ENCODE measurements at places on chromosomes 5 and 9. TPM values are rescaled to one million over a fixed set of nuclear protein-coding genes. Genes with fewer than 3 reads are reported as not detected.

Gene ARL14EPL
- total RNA-seq = not detected

Gene TMOD1
- 1.5 TPM for total RNA-seq

Gene SLC6A3
- total RNA-seq = not detected

Gene GZMA
- 1.6 TPM for total RNA-seq

Gene GADD45G
- total RNA-seq = 1.8 TPM

Gene INVS
- total RNA-seq = 16.8 TPM

Gene MYMK
- total RNA-seq = not detected

Gene C5orf34
- 8.9 TPM for total RNA-seq

Gene NUTM2F
- not detected for total RNA-seq

Gene F2RL2
- not detected for total RNA-seq

Gene ANKRD33B
- total RNA-seq = 9.8 TPM

DNA sequence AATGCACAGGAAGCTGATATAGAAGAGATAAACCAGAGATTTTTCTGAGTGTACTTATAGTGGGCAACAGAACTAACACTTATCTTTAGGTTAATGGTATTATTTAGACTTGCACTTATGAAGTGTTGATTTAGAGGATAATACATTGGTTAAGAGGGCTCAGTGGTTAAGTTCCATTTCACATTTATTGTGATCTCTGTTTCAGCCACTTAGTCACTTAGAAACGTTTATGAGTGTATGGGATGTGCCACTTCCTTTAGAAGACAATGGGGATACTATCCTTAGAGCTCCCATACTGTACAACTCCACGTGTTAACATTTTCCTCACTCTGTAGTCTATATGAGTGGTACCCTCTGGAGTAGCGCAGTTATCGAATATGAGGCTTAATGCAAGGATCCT is 57.5 kb downstream of the PIP5K1B start:
- DNase-seq = no peak

DNA sequence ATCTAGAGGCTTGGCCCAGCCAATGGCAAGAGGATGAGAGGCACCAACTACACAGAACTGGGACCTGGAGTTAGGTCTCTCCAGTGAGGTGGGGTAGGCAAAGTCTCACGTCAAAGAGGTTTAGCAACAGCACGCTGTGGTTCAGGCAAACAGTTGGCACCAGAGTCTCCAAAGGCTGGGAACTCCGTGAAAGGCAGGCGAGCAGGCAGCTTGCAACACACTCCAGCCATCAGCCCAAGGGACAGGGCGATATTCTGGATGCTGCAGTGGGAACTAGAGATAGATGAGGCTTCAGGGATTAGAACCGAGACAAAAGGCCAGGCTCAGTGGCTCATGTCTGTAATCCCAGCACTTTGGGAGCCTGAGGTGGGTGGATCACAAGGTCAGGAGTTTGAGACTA is 129.1 kb downstream of the PDZD2 start:
- no peak for DNase-seq

DNA sequence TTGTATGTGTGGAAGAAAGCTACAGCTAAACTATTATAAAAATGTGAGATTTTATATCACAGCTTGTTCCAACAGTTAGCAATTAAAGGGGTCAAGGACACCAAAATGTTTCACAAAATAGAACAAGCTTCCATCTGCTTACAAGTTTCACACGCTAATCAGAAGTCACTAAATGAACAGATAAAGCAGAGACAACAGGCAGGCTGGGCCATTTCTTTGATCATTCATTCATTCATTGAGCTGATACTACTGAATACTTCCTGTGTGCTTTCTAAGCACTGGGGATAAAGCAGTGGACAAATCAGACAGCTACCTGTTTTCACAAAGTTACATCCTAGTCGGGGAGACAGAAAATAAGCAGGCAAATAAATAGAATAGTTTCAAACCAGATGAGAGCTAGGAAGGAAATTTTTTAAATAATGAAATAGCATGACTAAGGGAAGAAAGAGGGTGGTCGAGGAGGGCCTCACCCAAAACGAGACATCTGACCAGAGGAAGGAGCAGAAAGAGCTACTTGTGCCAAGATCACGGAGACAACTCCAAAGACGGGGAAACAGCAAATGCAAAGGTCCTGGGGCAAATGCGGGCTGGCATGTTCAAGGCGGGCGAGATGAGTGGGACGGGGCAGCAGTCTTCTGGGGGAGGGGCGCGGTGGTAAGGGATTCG is 1.2 kb downstream of the MAPK9 start:
- DNase-seq = no peak

GRCh38 chr5:103237778-103238177 is 20.8 kb upstream of the MACIR start:
- no peak for DNase-seq

GRCh38 chr9:105293408-105293807 is 49.0 kb downstream of the SLC44A1 start:
- no peak for DNase-seq

GRCh38 chr9:89218040-89218928 is 39.7 kb upstream of the SHC3 start:
- DNase-seq = no peak

- DNase-seq = no peak
Observed at GRCh38 chr5:558871-559503, 34.7 kb upstream of the SLC9A3 start.

- no peak for DNase-seq
Observed at GRCh38 chr9:106689089-106689488, 173.9 kb upstream of the ZNF462 start.

DNA sequence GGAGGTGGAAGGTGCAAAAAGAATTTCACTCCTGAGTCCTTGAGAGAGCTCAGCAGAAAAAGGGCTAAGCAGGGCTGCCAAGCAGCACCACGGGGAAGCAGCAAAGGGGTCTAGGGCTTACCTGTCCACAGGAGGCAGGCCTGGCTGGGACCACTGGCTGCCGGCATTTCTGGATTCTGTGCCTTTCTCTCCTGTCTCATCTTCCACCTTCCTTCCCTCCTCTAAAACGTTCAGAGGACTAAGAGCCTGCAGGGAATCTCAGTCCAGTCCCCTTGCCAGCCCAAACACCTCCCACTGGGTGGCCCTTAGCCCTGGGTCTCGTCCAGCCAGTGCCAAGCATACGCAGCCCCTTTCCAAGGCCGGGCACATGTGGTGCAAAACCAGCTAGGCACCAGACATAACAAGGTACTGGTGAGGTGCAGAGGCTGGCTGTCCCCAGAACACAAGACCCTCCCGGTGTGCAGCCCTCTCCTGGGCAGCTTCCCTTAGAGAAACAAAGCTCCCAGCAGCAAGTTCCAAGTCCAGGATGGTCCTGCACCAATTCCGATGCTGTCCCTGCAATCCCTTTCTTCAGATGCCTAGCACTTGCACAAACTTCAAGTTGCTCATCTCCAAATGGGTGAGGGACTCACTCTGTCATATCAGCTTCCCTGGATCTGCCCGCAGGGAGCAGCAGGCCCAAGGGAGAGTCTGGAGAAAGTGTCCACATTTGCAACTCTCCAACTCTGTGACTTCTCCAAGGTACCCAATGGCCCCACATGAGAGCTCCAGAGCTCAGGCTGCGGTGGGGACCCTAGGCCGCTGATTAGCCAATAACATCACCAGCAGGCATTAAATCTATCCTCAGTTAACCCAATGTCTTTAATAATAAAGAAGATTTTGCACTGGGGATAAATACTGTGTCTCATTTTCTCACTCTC is 126.3 kb downstream of the C5orf15 start:
- no peak for DNase-seq

DNA sequence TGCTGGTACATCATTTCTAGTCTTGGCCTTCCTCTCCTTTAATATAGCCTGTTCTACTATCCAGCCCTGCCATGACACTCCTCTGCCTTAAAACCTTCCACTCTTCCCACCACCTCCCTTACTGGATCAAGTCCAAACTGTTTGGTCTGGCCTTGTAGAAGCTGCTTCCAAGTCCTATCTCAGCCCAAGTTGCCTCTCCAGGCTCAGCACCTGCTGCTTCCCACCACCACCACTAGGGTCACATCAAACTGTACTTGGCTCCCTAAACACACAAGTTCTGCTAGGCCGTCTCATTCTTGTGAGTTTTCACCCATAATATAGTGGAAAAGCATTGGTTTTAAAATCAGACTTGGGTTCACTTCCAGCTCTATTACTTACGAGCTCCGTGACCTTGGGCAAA is 1.4 kb downstream of the NDUFA8 start:
- peak; percentile 44 for DNase-seq

DNA sequence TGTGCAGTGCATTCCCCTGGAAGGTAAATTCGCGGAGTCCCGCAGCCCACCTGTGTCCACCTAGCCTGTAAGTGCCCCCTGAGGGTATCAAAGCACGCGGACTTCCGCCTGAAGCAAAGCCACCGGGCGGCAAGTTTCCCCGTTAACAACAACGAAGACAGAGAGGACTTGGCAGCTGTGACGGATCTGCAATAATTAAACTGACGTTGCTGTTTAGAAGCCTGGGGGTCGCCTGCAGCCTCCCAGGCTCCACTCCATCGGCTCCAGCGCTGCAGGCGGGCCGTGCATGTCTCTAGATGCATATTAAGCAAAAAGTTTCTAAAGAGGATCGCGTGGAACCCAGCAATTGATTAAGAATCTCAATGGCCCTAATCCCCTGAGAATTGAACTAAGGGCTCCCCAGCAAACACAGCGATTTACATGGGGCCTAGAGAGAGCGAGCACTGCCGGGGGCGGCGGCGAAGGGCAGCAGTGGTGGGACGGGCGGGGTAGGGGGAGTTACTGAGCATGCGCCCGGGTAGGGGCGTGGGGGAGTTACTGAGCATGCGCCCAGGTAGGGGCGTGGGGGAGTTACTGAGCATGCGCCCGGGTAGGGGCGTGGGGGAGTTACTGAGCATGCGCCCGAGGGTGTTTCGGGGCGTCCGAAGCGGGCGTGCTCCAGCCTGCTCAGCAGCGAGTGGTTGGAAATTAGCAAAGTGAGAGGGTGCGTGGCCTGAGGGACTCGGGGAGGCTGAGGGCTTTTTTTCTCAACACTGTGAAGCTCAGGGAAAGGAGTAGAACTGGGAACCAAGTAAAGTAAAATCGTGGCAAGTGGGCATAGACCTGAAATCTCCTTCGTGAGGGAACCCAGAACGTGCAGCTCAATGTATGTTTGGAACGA is 255.2 kb downstream of the DOCK8 start:
- DNase-seq = peak; percentile 88

DNA sequence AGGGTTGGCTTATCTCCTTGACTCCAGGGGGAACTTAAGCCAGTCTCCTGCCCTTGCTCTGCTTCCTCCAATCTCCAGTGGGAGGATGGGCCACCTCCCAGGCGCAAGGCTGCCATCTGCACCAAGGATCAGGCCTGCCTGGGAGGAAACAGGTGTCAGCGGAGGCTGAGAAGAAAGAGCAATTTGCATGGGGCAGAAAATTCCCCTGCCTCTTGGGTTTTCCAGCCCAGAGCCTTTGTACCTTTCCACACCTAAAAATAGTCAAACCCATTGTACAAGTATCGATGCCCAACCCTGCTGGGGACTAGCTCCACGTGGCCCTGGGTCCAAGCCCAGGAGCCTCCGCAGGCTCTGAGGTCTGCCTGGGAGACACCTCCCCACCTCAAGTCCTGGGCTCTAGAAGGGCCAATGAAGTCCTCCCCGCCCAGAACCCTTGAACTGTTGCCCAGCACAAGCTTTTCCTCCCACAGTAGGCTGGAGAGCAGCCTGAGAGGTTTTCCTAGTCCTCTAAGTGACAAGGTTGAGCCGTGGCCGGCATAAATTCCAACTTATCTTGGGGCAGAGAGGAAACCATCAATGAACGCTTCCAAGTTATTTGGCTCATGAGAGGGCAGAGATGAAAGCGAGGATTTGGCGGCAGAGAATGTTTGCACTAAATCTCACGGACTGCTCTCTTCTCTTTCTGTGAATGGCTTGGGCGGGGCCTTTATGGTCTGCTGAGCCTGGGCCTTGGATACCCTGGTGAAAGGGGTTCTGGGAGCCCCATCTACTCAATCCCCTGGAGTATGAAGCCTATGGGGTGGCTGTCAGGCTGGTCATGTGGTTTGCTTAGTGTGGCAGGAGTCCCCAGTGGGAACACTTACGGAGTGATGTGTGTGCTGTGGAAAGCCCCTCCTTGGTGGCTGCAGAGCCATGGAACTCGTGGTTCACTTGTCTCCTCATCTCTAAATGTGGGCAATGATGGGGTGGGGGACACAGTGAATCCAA is 15.6 kb downstream of the JADE2 start:
- DNase-seq = no peak

- DNase-seq = no peak
Observed at GRCh38 chr5:173123416-173123815, 20.9 kb upstream of the BNIP1 start.

- DNase-seq = no peak
Observed at GRCh38 chr9:127358023-127358535, 38.9 kb upstream of the SLC2A8 start.

GRCh38 chr9:116506685-116507084 is 180.4 kb upstream of the TRIM32 start:
- no peak for DNase-seq

DNA sequence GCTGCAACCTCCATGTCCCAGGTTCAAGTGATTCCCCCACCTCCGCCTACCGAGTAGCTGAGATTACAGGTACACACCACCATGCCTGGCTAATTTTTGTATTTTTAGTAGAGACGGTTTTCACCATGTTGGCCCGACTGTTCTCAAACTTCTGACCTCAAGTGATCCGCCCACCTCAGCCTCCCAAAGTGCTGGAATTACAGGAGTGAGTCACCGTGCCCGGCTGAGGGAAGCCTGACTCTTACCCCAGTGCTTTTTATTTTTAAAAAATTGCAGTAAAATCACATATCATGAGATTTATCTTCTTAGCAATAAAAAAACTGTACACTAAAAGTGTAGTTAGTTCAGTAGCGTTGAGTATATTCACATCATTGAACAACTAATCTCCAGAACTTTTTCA is 105.3 kb downstream of the SLIT3 start:
- no peak for DNase-seq

DNA sequence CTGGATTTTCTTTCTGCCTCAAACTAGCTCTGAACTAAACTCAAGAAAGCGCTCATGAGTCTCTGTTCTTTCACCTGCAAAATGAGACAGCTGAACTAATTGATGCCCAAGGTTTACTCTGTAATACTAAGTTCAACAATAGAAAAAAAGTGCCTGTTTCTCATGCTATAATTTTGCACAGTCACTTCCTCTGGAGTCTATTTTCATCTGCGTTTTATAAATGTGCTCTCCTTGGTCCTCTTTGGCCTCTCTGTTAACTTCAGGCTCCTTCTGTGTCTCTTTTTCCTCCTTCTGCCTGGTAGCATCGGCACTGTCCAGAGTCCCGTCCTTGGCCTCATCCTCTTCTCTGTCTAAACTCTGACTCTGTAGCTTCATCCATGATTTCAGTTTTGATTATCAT is 311.9 kb upstream of the TLE4 start:
- no peak for DNase-seq

- no peak for DNase-seq
Observed at GRCh38 chr5:122142480-122143164, 13.3 kb downstream of the ZNF474 start.

GRCh38 chr9:87181670-87182069 is 234.4 kb upstream of the GAS1 start:
- no peak for DNase-seq

- DNase-seq = peak; percentile 44
Observed at GRCh38 chr9:100601216-100601615, 23.3 kb downstream of the CAVIN4 start.

Data from activated naive CD8-positive, alpha-beta T cell treated with anti-CD3 and anti-CD28 coated beads for 36 hours (primary cell).